ENCODE measurements at places on chromosomes 1 and 21.

GRCh38 chr21:36628761-36629460 is 70.0 kb upstream of the SIM2 start:
- no peak for DNase-seq

GRCh38 chr1:19427087-19427781 is 58.1 kb downstream of the CAPZB start:
- no peak for DNase-seq

- DNase-seq: no peak
Measured at GRCh38 chr1:115469703-115470476, 131.8 kb upstream of the NGF start.

DNA sequence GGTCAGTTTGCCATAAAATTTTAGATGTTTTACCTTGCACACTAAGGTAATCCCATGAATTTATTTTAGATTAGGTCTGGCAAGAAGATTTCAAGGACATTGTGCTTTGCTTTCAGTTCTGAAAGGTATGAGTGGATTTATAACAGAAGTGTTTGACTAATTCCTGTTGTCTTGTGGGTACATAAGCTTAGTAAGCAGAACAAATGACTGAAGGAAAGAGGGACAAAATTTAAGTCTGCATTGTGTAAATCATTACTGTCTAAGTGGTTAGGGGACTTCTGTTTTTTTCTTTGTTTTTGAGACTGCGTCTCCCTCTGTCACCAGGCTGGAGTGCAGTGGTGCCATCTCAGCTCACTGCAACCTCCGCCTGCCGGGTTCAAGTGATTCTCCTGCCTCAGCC is 60.1 kb downstream of the PKN2 start:
- DNase-seq: no peak

- no peak for DNase-seq
Measured at GRCh38 chr1:212618466-212619210, 10.1 kb downstream of the ATF3 start.

Measured in HL-60 (cell line).